ENCODE measurements at places on chromosomes 16 and 17.

GRCh38 chr17:81840826-81841778 is 6.3 kb upstream of the PPP1R27 start:
- DNase-seq: no peak

GRCh38 chr16:16041196-16041892 is 91.9 kb downstream of the ABCC1 start:
- DNase-seq: peak; percentile 8

DNA sequence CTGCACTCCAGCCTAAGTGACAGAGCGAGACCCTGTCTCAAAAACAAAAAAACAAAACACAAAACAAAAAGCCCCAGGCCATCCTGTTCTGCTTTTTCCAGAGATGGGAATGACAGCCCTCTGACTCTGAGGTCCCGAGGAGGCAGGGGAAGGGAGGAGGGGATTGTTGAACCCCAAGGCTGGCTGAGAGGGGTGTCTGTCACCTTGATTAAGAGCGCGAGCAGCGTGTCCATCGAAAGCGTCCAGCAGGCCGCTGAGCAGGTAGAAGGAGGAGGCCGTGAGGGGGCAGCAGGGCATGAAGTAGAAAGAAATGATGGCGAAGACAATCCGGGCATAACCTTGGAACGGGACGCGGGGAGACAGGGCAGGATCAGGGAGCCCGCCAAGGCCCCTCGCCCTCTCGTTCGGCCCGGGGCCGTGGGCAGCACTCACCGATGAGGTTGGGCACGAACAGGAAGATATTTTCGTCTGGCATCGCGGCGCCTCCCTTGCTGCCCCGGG is 593 bp downstream of the CDIPT start:
- no peak for DNase-seq

GRCh38 chr17:80927791-80928216 is 63.8 kb upstream of the CHMP6 start:
- DNase-seq: no peak

- no peak for DNase-seq
These were observed 36.0 kb downstream of the ACTG1 start for GRCh38 chr17:81476635-81477034.

GRCh38 chr17:28317966-28318758 is 838 bp upstream of the TMEM97 start:
- no peak for DNase-seq

GRCh38 chr16:1182316-1182671 is 29.4 kb downstream of the CACNA1H start:
- DNase-seq: no peak

- no peak for DNase-seq
These were observed 9.4 kb upstream of the SPATA2L start for GRCh38 chr16:89710709-89711564.

DNA sequence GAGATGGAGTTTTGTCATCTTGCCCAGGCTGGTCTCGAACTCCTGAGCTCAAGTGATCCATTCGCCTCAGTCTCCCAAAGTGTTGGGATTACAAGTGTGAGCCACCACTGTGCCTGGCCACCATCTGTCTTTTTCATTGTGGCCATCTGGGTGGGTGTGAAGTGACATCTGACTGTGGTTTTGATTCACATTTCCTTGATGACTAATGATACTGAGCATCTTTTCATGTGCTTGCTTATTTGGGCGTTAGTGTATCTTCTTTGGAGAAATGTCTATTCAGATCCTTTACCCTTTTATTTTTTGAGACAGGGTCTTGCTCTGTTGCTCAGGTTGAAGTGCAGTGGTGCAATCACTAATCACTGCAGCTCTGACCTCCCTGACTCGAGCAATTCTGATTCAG is 53.9 kb upstream of the ERN1 start:
- DNase-seq: no peak

DNA sequence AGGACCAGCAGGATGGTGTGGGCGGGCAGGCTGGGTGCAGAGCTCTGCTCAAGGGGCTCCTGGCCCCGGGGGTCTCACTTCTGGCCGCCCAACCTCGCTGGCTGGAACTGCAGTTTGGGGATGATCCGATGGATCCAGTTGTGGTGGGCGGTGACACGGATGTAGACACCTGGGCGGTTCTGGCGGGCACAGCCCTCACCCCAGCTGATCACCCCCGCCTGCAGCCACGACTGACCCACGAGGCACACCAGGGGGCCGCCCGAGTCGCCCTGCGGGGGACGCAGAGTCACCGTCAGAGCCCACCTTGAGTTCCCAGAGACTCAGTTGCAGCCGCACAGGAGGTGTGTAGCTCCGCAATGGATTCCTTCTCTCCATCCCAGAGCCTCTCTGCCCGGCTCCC is 7.5 kb downstream of the PRSS27 start:
- no peak for DNase-seq

GRCh38 chr17:31296142-31296541 is 897 bp downstream of the OMG start:
- no peak for DNase-seq

DNA sequence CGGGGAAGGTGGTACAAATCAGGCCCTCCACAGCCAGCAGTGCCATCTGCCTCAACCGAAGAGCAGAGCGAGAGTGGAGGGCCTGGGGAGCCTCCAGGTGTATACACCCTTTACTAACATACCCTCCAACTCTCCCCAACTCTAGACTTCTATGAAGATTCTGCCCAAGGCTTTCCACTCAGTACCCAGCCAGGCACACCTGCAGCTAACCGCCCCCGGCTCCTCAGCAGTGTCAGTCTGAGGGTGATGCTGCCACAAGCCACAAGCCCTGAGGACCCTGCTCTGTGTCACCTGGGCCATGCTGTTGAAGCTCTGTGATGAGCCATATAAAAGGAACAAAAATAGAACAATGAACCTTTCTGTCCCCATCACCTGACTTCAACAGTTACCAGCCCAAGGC is 3.8 kb downstream of the CENPV start:
- no peak for DNase-seq

DNA sequence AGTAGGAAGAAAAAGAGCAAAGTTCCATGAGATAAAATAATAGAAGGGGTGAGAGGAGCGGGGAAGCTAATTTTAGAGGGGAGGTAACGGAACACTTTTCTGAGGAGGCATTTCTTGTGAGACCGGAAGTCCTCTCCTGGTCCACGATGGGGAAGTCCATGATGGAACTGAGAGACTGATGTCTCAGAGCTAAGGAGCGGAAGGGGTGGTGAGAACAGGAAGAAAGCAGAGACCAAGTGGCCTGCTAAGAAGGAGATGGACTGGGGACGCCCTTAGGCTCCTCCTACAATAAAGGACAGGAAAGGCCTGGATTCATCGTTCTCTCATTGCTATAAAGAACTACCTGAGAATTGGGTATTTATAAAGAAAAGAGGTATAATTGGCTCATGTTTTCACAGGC is 59.4 kb downstream of the ADAMTS18 start:
- no peak for DNase-seq

DNA sequence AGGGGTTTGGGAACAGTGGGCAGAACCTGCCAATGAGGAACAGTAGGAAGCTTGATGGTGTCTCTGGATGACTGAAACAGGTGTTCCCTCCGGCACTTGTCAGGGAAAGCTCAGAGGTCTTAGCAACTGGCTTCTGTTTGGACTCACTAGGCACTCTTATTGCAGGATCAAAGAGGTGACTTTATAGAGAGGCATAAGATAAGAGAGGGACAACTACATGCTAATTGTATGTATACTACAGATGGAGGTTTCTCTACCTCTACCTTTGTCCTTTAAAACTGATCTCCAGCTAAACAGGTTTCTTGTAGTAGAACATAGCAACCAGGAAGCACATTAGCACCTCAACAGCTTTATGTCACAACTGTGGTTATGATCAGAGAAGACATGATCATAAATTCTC is 7.6 kb downstream of the CNTD1 start:
- DNase-seq: no peak

GRCh38 chr17:17035920-17036523 is 6.2 kb upstream of the MPRIP start:
- no peak for DNase-seq

- DNase-seq: no peak
These were observed 115.1 kb upstream of the PMFBP1 start for GRCh38 chr16:72286936-72287620.

DNA sequence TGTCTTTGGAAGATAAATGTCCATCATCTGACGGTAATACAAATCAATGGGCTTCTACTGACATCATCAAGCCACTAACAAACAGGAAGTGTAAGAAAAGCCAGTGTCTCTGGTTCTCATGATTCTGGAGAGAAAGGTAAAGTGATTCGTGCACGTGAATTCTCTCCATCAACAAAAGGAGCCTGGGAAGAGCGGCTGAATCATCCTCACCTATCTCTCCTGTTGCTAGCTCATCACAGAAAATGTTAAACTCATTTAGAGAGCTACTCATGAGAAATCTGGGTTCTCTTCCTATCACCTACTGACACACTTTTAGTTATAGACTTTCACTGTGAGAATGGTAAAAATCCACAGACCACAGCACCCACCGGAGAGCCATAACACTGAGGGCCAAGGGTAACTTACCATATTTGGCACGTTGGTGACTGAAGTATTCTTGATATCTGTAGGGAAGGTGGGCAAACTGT is 70.3 kb downstream of the CREBBP start:
- no peak for DNase-seq

DNA sequence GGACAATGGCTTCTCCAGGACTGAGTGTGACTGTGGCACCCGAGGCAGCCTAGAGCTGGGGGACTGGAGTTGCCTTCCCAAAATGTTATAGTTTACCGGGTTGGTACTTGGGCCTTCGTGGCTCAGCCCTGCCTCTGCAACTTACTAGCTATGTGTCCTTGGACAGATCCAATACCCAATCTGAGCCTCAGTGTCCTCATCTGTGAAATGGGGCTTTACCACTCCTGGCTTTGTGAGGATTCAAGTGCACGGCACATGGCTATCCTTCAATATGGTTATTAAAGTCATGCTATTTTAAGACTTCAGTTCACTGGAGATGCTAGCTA is 9.6 kb downstream of the IRX5 start:
- DNase-seq: no peak

DNA sequence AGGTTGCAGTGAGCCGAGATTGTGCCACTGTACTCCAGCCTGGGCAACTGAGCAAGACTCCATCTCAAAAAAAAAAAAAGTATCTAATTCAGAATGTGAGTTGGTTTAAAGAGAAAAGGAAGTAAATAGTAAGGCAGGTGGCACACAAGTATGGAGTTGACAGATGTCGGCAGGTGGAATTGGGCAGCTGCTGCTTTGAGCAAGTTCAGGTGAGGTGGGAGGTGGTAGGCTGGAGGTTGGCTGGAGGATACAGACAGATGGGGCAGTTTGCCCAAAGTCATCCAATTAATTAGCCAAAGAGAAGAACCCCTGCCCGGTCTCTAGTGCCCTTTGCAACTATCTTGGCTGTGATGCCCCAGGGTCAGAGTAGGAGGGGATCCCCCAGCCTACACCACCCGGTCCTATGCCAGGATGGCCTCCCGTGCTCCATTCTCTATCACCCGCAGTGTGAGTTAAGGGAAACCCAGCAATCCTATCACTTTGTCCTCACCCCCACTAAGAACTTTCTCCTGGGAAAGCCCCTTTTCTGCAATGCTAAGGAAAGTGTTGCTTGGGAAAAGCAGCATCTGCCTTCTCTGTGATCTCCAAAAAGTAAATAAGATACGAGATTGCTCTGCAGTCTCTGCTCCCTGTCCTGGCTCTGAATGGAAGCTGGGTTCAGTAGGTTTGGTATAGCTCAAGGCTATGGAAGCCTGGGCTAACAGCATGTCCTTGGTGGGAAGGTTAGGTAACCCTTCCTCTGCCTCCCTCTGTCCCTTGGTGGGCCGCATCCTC is 32.2 kb downstream of the SLC12A3 start:
- no peak for DNase-seq

DNA sequence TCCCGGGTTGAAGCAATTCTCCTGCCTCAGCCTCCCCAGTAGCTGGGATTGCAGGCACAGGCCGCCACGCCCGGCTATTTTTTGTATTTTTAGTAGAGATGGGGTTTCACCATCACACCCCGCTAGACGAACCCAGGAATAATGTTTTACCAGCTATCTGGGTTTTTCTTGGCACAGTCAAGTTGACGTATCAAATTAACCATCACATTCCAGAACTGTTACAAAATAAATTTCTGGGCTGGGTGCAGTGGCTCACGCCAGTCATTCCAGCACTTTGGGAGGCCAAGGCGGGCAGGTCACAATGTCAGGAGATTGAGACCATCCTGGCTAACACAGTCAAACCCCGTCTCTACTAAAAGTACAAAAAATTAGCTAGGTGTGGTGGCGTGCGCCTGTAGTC is 501.2 kb downstream of the SHISA9 start:
- DNase-seq: no peak

DNA sequence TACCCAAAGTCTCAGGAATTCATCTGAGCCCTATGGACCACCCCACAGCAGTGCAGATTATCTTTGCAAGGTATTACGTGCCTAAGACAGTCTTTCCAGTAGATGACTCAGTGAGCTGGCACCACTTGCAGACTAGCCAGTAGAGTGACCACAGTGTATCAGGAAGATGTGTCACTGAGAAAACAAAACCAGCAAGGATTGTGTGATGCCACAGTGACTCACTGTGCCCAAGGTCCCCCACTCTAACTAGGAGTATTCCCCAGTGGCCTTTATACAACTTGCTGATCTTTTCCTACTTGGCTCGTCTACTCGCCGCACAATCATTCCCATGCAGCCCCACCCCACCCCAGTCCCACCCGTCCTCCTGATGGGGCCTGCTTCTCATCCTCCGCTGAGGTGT is 26.8 kb upstream of the PRKCA start:
- no peak for DNase-seq

GRCh38 chr16:81888520-81889394 is 109.7 kb downstream of the PLCG2 start:
- no peak for DNase-seq

- peak; percentile 58 for DNase-seq
These were observed 16.0 kb downstream of the CSNK1D start for GRCh38 chr17:82257473-82257872.

DNA sequence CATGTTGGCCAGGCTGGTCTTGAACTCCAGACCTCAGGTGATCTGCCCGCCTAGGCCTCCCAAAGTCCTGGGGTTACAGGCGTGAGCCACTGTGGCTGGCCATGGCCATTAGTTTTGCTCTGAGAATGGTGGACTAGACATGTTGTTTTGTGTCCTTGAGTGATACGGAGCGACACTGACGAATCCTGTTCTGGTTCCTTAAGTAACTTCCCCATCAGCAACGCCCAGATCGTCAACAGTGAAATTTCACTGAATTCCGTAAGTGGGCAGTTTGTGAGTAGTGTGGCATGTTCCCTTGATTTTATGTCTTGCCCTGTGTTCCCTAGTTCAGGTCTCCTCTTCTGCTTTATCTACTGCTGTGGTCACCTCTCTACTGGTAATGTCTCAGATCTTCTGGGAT is 67.4 kb downstream of the SNX29 start:
- DNase-seq: no peak

DNA sequence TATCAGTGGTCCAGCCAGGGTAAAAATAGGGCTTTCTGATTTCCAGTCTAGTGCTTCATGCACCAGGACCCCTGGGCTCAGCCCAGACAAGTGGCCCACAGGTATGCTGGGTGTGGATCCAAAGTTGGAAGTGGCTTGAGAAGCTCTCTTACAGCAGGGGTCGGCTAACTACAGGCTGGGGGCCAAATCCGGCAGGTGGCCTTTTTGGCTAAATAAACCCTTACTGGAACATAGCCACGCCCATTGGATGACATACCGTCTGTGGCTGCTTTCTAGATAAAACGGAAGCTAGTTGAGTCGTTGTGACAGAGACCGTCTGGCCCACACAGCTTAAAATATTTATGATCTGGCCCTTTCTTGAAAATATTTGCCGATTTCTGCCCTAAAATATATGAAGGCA is 119.0 kb upstream of the CDC42EP4 start:
- no peak for DNase-seq

Measured in activated gamma-delta T cell treated with Interleukin-2 at 50 U/mL for 16 hours (primary cell).